ENCODE measurements at places on chromosomes 4 and X.

DNA sequence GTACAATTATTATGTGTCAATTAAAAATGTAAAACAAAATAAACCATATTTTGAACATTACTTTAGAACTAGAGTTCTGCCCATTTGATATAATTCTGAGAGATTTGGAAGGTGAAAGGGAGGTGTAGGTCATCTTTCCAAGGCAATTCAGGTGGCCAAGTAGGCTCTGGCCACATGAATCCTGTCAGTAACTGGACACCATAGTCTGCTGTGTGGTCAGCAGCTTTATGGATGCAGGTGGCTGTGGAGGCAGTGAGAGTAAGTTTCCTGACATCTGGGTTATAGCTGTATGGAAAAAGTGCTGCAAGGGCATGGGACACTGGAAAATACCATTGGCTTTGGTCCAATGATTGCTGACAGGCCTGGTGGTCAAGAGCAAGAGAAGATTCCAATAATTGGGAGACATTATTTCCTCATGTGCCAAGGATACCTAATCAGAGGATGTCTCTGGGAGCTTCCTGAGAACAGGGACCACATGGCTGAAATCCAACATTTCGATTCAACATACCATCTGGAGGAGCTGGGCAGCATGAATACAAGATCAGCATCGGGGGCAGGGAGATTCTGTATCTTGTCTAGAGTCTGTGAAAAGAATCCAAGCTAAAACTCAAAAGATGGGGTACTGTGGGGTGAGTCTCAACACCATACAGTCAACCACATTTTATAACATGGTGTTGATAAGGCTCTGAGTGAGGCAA lies 523.1 kb downstream of the MID1IP1 start:
- DNase-seq = no peak

- no peak for DNase-seq
Measured at GRCh38 chrX:34658326-34658725, 1.2 kb upstream of the TMEM47 start.

DNA sequence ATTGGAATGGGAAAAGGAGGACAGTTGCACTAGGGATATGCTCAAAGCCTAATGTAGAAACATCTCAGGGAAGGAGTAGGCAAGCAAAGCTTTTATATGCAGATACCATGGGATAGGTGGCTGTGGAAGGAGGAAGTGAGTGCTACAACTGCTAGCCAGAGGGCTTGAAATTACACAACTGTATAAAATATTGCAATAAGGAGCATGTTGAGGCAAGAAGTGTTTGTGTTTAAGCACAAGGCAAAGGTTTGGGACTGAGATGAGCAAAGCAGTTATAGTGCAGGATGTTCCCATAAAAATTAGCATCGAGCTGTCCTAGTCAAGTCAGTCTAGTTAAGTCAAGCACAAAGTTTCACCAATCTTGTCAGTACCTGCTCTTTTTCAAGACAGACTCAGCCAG lies 35.6 kb upstream of the DCAF8L1 start:
- DNase-seq = no peak

- DNase-seq = no peak
Measured at GRCh38 chr4:88981556-88981955, 75.4 kb downstream of the FAM13A start.

DNA sequence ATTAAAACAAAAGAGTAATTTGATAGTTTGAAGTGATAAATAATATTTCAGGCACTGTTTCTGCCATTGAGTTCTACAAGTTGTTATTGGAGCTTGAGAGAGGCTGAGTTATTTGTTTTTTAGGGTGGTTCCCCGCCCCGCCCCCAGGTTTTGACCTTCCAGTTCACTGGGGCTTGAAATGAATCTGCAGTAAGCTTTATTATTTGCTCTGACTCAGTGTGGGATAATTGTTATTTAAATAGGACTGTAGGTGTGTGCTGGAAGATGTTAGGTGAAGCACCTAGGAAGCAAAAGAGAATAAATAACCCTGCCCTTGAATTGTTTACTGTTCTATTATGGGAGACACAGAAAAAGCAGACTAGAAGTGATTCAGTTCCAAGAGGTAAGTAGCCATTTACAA lies 81.2 kb upstream of the KCNIP4 start:
- DNase-seq = no peak

GRCh38 chr4:31294655-31295480 lies 574.7 kb downstream of the PCDH7 start:
- no peak for DNase-seq

DNA sequence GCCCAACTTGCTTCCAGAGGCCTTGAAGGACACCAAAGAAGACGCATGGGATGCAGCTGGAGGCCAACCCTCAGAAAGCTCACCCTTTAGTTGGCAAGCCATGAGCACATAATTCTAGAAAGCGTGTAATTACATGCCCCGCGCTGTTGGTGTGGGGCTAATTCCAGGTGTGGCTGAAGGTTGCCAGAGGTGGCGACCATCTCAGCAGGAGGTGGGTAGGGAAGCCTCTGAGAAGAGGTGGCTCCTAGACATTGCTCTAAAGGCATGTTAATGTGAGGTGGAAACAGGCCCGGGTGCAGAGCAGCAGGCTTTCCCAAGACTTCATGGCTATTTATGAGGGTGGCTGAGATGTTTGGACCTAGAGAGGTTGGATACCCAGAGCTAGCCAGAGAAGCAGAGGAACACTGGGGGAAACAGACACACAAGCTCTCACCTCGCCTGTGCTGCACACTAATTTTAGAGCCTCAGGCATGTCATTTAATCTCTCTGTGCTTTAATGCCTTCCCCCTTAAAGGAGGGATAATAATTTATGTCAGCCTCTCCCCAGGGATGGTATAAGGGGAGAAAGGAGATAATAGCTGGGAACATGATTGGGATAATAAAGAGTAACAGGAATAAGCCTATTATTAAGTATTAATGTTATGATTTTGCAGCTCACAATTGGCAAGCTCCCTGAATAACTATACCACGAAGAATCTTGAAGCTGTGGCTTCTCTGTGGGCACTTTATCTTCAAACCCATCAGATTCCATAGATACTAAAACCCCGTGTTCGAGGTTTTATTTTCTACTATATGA lies 60.0 kb upstream of the HELT start:
- DNase-seq = no peak

DNA sequence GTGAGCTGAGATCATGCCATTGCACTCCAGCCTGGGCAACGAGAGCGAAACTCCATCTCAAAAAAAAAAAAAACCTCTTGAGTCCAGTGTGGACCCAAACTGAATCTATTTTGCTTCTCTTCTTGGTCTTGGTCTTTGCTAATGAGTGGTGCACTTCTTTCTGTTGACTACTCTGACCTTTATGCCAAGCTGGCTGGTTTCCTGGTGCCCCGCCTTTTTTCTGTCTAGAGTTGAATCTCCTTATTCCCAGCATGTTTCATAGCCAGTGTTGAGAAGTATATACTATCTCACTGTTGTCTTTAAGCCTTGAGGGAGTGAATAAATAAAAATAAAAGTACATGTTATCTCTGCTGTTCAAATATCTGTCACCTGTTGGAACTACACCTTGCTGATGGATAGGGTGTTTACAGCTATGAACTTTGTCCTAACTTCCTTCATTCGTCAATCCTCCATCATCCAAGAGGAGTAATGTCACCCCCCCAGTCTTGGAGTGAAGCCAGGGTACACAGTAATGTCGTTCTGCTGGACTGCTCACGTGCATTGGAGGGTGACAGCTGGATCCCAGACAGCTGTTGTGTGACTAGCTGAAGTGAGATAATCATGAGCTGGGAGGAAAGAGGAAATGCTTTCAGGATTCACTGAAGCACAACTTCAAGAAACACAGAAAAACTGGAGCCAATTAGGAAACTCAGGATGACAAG lies 99.3 kb upstream of the PRKG2 start:
- DNase-seq = no peak

- no peak for DNase-seq
Measured at GRCh38 chrX:16838202-16839066, 31.7 kb downstream of the RBBP7 start.

DNA sequence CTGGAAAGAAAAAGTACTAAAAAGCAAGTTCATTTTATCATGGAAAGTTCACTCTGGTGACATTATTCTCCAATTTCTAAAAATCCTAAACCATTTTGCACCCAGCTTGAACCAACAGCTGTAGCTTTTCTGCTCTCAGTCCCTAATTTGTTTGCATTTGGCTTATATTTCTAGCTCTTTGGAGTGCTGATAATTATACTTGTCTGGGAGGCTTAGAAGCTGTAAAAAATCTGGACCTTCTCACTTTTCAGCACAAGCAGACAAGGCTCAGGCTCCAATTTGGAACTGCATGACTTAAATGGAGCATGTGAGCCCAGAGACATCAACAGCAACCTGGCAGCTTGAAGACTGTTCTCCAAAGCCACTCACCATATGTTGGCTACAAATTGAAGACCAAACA lies 170.9 kb upstream of the PCDH18 start:
- DNase-seq = no peak

DNA sequence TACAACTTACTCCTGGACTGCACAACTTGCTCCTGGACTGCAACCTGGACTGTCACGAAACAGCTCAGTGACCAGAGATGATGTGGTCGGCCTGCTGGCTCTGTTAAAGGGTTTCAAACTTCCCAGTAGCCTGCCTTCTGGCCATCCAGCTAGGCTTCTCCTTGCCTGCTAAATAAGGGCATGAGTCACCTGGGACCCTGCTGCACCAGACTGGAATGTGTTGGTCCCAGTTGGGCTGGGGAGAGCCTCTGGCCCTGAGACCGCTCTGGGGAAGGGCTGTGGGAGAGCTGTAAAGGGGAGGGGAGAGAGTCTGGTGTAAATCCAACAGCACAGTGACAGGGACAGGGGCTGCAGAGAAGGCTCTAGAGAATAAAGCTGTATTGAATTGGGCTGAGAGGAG lies 165.8 kb downstream of the VSIG4 start:
- no peak for DNase-seq

DNA sequence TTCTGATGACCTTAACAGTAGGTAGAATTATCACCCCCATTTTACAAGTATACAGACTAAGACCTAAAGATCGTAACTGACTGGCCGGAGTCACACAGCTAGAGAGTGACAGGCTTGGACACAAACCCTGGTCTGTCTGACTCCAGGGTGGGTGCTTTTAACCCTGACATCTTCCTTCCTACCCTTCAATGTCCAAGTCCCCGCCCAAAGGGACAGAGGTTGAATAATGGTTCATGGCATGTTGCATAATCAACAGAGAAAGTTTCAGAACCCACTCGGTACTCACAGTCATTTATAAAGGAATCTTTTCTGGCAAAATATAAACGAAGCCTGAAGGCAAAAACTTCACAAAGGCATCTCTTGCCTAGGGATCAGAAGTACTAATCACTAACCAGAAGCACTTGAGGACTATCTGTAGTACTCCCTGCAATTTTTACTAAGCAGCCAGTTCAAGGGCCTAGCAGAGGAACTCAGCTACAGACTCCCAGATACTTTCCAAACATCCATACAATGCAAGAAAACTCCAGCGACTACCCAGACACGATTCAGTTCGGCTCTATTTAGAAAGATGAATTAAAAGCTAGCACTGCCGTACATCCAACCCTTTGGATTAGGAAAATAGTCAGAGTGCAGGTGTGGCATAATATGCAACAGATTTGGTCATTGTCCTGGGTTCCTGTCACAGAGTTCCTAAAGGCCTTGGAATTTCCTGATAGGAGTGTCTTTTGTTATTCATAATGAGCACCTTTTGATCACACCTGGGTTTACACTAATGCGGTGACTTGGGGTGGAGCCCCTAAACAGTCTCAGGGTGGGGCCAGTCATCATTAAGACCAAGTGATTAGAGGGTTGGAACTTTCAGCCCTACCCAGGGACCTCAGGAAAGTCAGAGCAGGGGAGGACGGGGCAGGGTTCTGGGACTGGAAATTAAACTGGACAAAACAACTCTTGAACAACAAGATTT lies 44.0 kb downstream of the RELL1 start:
- no peak for DNase-seq

DNA sequence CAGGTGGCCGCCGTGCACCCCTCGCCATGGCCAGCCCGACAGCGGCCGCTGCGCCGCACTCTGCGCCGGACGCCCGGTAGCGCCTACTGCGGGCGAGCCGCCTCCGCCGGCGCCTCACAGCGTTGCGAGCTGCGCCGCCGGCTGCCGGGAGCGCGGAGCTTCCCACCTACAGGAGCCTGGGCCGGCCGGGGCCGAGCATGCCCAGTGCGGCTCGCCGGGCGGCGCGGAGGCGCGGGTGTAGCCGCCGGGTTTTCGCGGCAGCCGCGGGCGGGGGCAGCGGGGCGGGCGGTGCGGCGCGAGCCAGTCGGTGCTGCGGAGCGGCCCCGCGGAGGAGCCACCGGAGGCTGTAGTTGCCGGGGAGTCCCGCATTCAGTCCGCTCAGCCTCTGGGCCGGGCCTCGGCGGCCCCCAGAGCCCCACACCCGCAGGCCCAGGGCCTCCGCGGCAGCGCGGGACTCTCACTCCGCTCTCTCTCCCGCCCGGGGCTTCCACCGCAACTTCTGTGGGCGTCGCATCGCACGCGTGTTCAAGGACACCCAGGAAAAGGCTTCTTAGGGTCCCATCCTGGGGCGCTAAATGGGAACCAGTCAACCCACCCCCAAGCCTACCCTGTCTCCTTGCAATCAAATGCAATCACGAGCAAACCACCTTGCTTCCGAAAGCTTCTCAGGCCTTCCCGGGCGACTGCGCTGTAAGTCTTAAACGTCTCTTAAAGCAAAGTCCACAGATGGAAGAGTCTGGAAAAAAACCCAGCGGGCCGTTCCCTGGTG lies at the start of gene MFAP3L:
Gene MFAP3L, minus strand, starts transcription at position 143 of the 769 bp plus-strand sequence. CDS start 20,518 bp downstream, outside the sequence.
- peak; percentile 82 for DNase-seq

GRCh38 chr4:120544838-120545237 lies 377.7 kb downstream of the PRDM5 start:
- DNase-seq = no peak

DNA sequence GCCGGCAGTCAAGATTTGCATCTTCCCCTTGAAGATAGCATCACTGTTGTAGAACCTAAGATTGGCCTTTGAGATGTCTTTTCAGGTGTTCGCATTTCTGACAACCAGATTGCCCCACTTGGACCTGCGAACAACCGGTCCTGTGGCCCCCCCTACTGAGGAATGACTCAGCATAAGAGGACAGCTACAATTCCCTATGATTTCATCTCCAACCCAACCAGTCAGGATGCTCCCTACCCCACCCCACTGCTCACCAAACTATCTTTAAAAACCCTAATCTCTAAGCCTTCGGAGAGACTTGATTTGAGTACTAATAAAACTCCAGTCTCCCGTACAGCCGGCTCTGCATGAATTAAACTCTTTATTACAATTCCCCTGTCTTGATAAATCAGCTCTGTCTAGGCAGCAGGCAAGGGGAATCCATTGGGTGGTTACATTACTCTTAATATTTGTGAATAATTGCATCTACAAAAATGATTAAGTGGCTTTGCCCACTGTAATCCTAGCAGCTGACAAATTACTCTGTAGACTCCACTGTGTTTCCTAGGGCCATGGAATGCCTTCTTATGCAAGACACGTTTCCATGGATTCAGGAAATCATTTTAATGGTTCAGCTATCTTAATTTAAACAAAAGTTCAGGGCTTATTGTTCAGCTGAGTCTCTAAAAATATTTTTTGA lies 95.4 kb downstream of the GPR143 start:
- no peak for DNase-seq

DNA sequence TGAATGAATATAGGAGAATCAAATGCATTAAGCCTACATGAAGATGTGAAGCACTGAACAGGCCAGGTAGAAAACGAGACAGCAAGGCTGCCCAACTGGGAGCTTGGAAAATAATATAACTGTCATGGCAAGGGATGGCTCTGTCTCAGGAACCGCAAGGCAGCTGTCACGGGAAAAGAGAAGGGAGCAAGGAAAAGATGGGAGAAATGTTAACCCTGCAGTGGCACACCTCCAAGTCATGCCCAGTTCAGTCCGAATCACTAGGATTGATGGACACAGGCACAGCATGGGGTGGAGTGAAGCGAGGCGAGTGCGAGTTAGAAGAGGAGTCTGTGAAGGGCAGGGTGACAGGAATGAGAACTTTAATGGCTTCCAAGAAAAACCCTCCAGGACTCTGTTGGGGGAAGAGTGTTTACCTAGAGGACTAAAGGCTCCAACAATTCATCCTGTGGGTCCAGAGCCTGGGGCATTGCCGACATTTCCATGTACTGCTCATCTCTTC lies 144.1 kb upstream of the ETNPPL start:
- no peak for DNase-seq
